ENCODE measurements at places on chromosomes 5 and 9. TPM values are rescaled to one million over a fixed set of nuclear protein-coding genes. Genes with fewer than 3 reads are reported as not detected.

SPAG8 gene
- total RNA-seq: 0.24 TPM

GRCh38 chr5:32277798-32278197 is 34.9 kb downstream of the MTMR12 start:
- no peak for DNase-seq

GRCh38 chr5:154593071-154593470 is 115.0 kb upstream of the HAND1 start:
- no peak for DNase-seq

- DNase-seq: peak; percentile 48
Observed at GRCh38 chr5:34743878-34744277, 87.8 kb downstream of the RAI14 start.

TCOF1 gene
- 46.0 TPM for total RNA-seq

PCDHB7 gene
- total RNA-seq: 1.2 TPM

DNA sequence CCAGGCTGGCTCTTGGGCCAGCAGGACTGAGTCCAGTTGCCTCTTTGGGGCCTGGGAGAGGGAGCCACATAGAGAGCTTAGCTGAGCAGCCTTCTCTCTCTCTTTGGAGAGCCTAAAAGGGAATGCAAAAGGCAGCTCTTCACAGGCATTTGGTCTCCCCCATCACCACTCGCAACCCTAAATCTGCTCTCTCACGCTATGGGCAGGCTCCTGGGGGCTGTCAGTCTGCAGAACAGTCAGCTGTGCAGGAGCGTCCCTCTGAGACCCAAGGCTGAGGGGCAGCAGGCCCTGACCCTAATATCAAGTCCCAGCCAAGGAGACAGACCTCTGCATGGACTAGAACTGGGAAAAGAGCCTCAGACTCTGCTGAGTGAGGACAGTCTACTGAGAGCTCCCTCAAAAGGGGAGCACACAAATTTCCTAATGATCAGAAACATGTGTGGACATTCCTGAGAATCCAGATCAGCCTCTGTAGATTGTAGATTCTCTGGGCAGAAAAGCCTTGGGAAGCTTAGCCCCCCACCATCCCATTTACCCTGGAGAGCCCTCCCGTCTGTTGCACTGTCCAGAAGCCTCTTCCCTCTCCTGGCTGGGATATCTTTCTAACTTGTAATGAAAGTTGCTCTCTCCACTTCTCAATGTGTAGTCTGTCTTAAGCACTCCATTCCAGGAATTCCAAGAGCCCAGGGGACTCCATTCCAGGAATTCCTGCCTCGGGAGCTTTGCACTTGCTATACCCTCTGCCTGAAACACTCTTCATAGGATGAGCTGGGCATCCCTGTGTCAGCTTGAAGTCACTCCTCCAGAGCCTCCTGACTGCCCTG is 79.4 kb downstream of the FAM114A2 start:
- peak; percentile 44 for DNase-seq

DNA sequence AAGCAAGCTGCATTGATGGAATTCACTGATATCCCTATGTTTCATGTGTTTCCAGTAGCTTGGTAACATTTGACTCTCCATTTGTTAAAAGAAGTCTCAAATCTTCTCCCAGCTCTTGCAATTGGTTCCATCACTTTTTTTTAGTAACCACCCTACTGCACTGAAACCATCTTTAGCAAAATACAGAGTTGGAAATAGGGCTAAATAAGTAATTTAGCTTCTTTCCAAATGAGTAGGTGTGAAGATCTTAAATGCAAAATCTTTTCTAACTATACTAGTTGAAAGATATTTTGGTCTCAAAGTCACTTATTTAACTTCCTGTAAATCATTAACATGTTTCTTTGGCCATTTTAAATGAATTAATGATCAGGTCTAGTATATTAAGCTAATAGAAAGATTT is 138.1 kb downstream of the DIRAS2 start:
- DNase-seq: no peak

GRCh38 chr9:122125158-122125508 is 32.0 kb upstream of the TTLL11 start:
- DNase-seq: peak; percentile 49

GRCh38 chr5:59423021-59423420 is 470.5 kb downstream of the PDE4D start:
- peak; percentile 15 for DNase-seq

- DNase-seq: no peak
Observed at GRCh38 chr5:10509575-10509974, 54.3 kb upstream of the ANKRD33B start.

DNA sequence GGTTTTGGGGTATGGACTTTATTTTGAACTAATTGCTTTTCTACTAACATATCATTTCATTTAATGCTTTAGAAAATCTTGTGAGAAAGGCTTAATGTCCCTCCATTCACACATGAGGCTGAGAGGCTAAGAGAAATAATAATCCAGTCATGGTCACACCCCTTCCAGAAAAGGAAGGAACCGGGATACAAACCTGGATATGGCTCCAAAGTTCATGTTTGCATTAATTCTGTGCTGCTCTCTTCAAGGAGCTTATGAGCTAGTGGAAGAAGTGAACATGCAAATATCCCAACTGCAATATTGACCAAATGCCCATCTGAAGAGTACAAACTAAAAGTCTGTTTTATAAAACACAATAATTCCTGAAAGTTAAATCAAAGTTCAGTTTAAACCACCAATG is 732.1 kb upstream of the RIOK2 start:
- DNase-seq: no peak

DNA sequence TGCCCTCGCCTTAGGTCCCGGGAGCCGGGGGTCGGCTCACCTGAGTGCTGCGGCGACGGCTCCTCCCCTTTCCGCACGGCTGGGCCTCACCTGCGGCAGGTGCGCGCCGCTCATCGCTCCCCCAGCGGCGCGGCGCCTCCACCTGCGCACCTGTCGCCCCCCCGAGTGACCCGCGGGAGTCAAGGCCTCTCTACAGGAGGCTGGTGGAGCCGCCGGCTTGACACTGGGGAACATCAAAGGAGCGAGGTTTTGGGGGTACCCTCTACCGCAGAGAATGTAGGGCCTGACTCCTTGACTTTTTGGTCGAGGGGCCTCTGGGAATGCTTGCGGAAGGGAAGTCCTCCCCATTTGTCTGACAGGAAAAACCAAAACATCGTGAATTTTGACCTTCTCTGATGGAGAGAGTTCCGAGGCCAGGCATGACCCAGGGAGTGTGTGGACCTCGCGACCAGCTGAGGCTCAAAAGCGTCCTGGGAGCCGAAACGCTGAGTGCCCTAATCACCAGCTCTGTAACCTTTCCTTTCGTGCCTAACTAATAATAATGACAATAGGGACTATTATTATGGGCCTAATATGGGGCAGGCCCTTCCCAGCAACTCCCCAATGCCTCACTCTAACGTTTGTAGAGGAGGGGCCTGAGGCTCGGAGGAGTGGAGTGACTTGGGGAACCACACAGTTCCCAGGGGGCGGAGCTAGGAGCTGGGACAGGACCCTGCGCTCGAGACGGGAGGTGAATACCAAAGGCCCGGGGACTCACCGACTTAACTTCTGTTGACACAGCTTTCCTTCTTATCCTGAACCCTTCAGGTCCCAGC is 714 bp upstream of the IER5L start:
- DNase-seq: no peak

- DNase-seq: no peak
Observed at GRCh38 chr9:85451680-85452079, 290.1 kb downstream of the AGTPBP1 start.

GPR150 gene
- not detected for total RNA-seq

DNA sequence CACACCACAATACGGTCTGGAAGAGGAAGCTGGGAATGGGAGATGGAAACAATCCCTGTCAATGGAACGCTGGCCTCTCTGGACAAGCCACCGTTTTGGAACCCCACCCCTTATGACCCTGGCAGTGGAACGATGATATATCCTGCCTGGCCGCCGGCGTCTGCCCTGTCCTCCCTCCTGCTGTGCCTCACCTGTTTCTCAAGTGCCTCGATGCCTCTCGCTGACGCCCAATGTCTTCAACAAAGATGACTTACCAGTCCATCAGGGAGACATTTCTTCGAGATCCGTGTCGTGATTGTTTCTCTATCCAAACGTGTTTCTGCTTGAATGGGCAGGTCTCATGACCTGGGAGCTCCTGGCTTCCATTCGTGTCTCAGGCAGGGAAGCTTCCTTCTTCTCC is 476.5 kb downstream of the SPATA31A7 start:
- no peak for DNase-seq

TMEM252 gene
- not detected for total RNA-seq

GRCh38 chr9:2453701-2454100 is 167.9 kb upstream of the VLDLR start:
- DNase-seq: no peak

DNA sequence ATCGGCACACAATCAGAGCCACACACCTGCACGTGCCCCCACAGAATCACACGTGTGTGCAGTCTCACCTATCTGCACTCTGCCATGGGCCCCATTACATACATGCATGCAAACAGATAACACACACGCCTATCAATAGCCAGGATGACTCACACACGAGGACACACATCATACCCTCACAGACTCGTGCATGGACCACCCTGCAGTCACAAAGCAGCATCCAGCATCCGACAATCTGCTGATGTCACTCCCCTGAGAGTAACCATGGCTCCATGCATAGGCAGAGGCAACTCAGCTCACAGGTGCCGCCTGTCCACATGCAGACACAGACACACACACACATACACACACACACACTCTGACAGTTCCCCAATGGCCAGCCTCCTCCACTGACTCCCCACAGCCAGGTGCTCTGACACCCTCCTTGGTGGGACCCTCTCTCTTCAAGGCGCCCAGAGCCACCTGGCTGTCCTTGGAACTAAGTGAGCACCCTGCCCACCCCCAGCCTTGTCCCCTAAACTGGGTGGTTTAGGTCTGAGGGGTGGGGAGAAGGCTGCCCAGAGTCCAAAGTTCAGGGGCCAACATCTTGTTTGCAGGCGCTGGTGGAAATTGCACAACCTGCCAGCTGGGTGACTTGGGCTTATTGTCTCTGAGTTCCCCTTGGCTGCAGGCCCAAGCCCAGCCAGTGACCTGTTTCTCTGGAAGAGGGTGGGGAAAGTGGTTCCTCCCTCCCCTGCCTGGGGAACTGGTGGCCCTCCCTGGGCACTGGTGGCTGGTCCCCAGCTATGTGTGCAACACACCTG is 34.6 kb upstream of the NEK6 start:
- peak; percentile 83 for DNase-seq

IRGM gene
- not detected for total RNA-seq

- DNase-seq: no peak
Observed at GRCh38 chr5:93300309-93300923, 280.6 kb downstream of the NR2F1-AS1 start.

CTNND2 gene
- total RNA-seq: not detected

DNA sequence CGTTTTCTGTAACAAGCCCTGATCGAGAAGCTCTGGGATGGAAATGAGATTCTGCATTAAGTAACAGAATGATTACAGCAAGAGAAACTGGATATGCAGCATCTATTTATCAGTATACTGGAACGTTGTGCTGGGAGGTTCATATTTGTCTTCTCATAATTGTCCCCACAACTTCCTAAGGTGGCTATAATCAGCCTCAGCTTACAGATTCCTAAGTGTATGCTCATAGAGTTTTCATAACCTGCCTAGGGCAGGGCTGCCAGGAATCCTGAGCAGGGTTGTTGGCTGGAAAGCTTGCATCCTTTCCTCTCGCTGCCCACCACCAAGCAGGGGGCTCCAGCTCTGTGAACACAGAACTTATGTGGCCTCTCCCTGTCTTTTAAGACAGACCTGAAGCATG is 70.2 kb downstream of the FNBP1 start:
- DNase-seq: no peak

GRCh38 chr5:1831677-1832313 is 30.6 kb downstream of the NDUFS6 start:
- no peak for DNase-seq

DNA sequence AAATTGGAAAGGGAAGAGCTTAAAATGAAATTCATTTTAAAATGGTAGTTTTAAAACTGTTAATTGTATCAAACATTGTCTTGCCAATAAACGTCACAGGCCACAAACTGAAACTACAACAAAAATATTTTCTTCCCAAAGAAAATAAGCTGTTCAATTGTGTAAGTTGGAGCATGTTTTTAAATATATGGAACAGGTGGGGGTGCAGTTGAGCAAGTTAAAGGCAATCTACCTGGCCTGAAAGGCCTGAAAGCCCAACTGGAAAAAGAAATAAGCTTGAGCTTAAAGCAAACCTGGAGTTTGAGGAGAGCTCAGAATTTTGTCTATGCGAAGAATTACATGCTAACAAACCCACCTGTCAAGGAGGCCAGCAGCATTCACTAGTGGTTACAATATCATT is 439.5 kb downstream of the ACTL7B start:
- DNase-seq: no peak

DNA sequence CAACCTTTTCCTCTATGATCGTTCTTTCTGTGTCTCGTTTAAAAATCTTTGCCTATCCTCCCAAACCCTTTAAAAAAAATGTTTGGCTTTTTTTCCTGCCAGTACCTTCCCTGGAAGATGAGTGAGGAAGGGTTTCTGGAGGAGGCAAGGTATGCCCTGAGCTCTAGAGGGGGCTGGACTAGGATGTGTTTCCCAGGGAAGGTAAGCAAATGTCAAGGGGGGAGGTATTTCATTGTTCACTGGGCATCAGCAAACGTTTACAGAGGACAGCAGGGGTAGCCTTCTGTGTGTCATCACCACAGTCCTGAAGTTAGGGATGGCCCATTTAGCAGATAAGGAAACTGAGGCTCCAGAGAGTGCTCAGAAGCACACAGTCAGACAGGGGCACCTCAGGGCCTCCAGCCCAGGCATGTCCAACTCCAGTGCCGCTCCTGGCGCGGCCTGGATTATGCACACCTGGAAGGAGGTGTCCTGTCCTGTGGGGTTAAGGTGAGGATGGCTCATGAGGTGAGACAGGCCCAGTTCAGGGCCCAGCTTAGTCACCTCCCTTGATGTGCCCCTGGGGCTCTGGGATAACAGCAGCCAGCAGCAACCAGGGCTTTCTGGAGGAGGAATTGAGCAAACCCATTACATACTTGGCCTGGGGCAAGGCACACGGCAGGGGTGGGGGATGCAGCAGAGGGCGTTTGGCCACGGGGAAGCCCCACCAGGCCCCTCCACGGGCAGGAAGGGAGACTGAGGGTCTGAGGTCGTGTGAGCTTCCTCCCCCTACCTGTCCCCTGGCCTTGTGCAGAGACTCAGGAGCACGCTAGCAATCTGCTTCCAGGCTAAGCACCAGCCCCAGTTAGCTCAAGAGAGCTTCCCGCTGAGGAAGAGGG is 100.3 kb upstream of the LMX1B start:
- DNase-seq: no peak

MEGF10 gene
- not detected for total RNA-seq

ZNF483 gene
- total RNA-seq: 0.96 TPM

- DNase-seq: no peak
Observed at GRCh38 chr9:34869390-34869789, 88.7 kb upstream of the PHF24 start.

DNA sequence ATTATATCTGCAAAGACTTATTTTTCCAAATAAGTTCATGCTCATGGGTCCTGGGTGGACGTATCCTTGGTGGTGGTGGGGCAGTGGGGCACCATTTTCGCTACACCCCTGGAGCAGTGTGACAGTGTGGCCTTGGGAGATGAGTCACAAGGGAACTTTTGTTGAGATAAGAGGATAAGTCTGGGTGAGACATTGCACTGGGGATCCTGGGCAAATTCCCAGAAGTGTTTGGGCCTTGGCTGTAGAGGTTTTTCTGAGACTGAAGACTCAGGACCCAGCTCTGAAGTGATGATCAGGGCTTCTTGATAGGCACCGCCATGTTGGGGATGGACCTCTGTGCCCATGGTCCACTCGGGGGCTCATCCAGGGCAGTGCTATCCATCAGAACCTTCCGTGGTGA is 149.4 kb downstream of the MACROH2A1 start:
- DNase-seq: no peak

Data from Caki2 (cell line).